Fibroblast of lung (primary cell): ENCODE measurements at places on chromosomes 7 and 10. TPM values are rescaled to one million over a fixed set of nuclear protein-coding genes. Genes with fewer than 3 reads are reported as not detected.
A peak's percentile ranks its signal among the peaks of the same experiment; 100 is the strongest.

CCDC7 gene
- total RNA-seq: 18.0 and 19.5 TPM in 2 replicates

NPSR1 gene
- total RNA-seq: not detected in 2 replicates

SPDYE2 gene
- total RNA-seq: not detected in 2 replicates

- no peak overlapping the region for H3K4me3 ChIP-seq
- no peaks in the 10 kb centered on the region for H3K27me3 ChIP-seq
- no peak overlapping the region for H3K27ac ChIP-seq
- no peaks in the 10 kb centered on the region for H3K36me3 ChIP-seq
Measured at GRCh38 chr10:34956756-34957155, 133.4 kb downstream of the CUL2 start.

- H3K27ac ChIP-seq: no peak overlapping the region
- DNase-seq: no peak
- H3K4me1 ChIP-seq: no peaks in the 10 kb centered on the region
- no peak overlapping the region for H3K4me3 ChIP-seq
- no peaks in the 10 kb centered on the region for H3K27me3 ChIP-seq
Measured at GRCh38 chr7:42693722-42694121, 218.1 kb downstream of the C7orf25 start.

DNA sequence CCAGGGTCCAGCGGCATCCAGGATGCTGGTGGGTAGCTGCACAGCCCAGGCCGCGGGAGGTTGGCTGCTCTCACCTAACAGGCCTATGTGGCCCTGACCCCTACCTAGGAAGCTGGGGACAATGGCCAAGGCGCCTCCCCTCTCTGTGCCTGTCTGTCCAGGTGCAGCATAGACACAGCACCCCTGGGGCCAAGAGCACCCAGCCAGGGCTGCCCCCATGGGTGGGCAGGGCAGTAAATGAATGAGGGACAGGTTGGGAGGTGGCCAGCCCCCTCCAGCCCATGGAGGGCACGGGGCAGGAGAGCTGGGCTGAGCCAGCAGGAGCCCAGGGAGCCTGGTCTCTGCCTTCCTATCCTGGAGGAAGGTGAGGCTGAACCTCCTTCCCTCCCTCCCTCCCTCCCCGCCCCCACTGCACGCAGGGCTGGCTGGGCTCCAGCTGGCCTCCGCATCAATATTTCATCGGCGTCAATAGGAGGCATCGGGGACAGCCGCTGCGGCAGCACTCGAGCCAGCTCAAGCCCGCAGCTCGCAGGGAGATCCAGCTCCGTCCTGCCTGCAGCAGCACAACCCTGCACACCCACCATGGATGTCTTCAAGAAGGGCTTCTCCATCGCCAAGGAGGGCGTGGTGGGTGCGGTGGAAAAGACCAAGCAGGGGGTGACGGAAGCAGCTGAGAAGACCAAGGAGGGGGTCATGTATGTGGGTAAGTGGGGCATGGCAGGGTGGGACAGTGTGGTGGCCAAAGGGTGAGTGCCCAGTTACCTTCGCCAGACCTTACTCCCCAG lies at the start of gene SNCG:
Gene SNCG, plus strand, starts transcription at position 484 of the 785 bp plus-strand sequence. Its CDS starts 99 bp downstream, at position 583.
- H3K27me3 ChIP-seq: no peaks in the 10 kb centered on the region
- H3K27ac ChIP-seq: peak within 1 kb of the TSS; percentile 22
- H3K36me3 ChIP-seq: no peaks in the 10 kb centered on the region

GRCh38 chr10:35848412-35848811 lies 206.3 kb upstream of the FZD8 start:
- H3K27ac ChIP-seq: no peak overlapping the region
- H3K4me3 ChIP-seq: no peak overlapping the region
- no peak for DNase-seq
- no peaks in the 10 kb centered on the region for H3K36me3 ChIP-seq

DNA sequence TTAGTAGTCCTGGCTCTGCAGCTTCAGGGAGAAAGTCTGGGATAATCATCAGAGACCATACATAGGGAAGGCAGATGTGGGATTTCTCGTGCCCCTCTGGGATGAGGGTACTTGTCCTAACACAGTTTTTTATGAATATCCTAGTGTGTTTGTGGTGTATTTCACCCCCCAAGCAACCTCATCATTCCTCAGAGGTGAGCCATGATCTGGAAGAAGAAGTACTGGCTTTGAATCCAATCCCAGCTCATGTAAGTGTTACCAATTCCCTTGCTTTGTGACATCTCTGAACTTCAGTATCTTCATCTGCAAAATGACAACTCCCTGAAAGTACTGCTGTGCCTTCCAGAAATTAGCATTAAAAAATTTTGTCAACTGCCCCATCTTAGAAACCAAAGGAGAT lies 347.5 kb upstream of the ZMIZ1 start:
- H3K4me3 ChIP-seq: no peak overlapping the region
- peaks cover 2% of the 10 kb centered on the region for H3K27me3 ChIP-seq
- no peak for DNase-seq
- no peak overlapping the region for H3K27ac ChIP-seq
- no peaks in the 10 kb centered on the region for H3K36me3 ChIP-seq
